Activated T-cell treated with anti-CD3 and anti-CD28 coated beads for 1 hour (primary cell): ENCODE measurements at places on chromosomes 7 and 10.

GRCh38 chr10:124534231-124534798 lies 72.7 kb downstream of the LHPP start:
- no peak for DNase-seq

GRCh38 chr7:112361154-112361553 lies 89.1 kb upstream of the IFRD1 start:
- DNase-seq, result no peak

GRCh38 chr10:1289591-1289990 lies 233.4 kb downstream of the WDR37 start:
- DNase-seq, result no peak

DNA sequence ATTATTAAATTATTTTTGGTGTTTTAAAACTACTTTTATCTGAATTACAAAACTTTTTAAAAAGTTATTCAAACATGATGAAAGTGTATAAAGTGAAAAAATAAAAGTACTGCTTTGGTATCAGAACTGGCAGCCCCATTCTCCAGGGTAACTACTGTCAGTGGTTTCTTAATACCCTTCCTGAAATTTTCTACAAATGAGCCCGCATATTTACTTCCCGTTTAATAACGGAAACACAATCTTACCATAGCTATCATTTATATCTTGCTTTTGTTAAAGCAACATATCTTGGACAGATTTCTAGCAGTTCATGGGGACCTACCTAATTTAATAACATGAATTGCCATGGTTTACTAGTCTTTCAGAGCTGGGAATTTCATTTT lies 249.9 kb downstream of the RNLS start:
- no peak for DNase-seq

DNA sequence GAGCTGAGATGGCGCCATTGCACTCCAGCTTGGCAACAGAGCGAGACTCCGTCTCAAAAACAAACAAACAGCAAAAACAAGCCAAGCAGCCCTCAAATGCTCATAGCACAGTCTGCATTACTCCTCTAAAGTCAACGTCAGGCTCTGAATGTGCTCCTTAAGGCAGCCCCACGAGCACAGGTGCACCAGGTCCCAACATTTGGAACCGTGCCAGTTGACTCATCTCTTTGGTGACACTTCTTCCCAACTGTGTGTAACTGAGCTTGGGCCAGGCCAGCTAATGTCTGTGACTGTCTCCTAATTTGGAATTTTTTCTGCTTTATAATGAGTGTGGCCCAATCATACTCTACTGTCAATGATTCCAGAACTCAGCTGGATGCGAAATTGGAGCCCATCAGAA lies 66.3 kb upstream of the EFCAB10 start:
- DNase-seq, result no peak

GRCh38 chr7:95608359-95609173 lies 12.2 kb upstream of the PDK4 start:
- DNase-seq, result no peak

GRCh38 chr10:29239569-29240472 lies 49.0 kb upstream of the LYZL1 start:
- DNase-seq, result no peak

- DNase-seq, result no peak
Observed at GRCh38 chr7:50626286-50626685, 61.1 kb upstream of the DDC start.
